ENCODE measurements at places on chromosomes 12 and 14.

DNA sequence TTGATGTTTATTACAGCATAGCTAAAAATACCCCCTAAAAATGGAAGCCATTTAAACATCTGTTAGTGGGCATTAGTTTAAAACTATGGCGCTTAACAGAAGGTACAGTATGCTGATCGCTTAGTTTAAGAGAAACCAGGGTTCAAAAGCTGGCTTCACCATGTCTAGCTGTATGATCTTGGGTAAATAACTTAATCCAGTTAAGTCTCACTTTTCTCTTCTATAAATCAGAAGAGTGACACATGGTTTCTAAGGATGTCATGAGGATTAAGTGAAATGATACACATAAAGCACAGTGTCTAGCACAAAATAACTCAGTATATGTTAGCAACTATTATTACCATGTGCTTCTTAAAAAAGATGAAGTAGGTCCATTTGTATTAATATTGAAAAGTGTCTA lies 38.7 kb downstream of the STK38L start:
- no peak for DNase-seq

- no peak for DNase-seq
These were observed 9.7 kb downstream of the JDP2 start for GRCh38 chr14:75437201-75438143.

GRCh38 chr14:60093606-60094005 lies 1.9 kb downstream of the PCNX4 start:
- no peak for DNase-seq

- DNase-seq: no peak
These were observed 52.7 kb downstream of the FAM222A start for GRCh38 chr12:109766251-109766778.

DNA sequence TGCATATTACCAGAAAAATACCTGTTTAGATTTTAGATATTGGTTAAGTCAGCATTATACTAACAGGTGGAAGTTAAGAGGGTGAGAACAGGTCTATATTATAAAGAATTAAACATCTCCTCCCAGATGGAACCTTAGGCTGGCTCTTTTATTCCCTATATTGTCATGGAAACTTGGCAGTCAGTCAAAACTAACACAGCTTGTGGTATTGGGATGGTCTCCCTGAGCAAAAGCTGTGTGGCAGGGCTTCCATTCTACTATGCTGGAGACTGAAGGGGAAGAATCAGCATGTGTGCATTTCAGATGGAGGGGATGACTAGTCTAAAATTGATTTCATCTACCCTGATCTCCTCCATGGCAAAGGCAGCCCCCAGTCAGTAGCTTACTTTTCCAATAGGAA lies 66.7 kb downstream of the SMOC1 start:
- no peak for DNase-seq

GRCh38 chr12:113070117-113070906 lies 13.8 kb downstream of the DTX1 start:
- DNase-seq: peak; percentile 51

DNA sequence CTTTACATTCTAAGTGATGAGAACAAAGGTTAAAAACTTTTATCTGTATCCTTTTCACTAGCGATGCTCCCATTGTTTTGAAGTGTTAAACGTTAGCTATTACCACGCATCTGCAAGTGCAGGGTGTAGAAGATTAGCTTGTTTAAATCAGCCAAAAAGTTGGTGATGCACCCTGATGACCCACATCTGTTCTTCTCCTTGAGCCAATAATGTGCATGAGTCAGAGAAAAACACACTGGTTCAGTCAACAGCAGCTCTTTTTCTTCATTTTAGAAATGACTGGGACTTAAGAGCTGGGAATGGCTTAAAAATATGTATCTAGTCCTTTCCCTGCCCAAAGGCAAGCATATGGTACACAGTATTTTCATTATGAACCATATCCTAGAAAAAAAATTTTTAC lies 323.5 kb upstream of the PDE3A start:
- no peak for DNase-seq

DNA sequence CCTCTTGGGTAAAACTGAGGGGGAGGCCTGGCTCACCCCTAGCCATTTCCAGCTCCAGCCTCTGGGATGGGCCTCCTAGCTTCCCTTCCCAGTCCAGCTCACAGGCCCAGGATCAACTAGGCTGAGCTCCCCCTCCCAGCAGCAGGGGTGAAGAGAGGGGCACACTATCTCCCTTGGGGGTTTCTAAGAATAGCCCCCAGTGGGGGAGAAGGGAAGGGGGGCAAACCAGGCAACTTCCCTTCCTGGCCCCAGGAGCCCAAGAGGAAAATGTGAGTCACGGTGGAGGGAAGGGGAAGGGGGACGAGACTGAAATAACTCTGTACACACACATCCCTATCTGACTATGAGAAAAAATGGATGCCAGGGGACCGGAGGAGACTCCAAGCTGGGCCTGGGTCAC lies 9.0 kb downstream of the ADCY6 start:
- no peak for DNase-seq

- DNase-seq: peak; percentile 9
These were observed 207.1 kb upstream of the SLC16A7 start for GRCh38 chr12:59388694-59389093.

GRCh38 chr12:15562263-15562662 lies 226.9 kb downstream of the EPS8 start:
- peak; percentile 77 for DNase-seq

DNA sequence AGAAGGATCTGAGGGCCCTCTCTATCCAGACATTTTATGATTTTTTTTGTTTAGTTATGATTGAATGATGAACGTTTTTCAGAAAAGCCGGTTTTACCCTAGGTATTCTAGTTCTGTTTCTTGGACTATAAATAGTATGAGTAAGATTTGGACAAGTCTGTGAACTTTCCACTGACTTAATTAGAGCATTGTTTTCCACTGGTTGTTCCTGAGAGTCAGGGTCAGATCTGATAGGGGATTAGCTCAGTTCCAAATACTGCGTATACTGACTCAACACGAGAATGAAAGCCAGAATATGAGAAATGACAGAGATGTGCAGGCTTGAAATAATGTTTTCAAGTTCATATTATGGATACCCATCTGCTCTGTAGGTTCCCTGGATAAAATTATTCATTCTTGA lies 361.6 kb downstream of the AEBP2 start:
- DNase-seq: peak; percentile 80

DNA sequence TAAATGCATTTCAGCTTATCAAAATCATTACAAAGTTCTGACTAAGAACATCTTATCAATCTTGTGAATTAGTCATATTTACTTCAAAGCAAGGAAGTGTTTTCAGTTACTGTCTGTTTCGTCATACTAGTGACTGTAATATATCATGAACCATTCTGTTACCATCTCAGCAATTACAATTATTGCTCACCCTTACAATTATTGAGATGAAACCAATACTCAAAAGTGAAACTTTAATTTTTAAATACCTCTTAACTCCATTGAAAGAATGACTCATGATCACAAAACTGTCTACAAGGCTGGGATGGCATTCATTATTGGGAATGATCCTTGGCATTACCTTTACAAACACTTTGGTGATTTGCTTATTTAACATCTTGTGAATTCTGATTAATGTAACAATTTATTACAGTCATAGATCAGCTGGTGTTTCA lies 90.3 kb downstream of the RPS6KA5 start:
- peak; percentile 87 for DNase-seq

DNA sequence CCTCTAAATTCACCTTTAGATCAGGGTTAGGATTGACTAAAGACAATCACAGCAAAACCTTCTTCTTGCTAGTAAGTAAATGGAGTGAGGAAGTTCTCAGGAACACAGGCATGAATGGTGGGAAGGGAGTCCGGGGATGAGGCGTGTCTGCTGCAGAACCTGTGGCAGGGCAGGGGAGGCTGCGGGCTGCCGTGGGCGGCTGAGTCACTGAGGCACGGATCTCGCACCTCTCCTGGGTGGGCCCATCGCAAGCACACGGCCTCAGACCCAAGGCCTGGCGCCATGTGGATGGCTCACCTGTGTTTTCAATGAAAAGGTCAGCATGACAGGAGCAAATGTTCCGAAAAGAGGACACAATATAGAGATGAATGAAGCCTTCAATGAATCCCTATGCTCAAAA lies 85.4 kb downstream of the PIWIL1 start:
- DNase-seq: no peak

GRCh38 chr12:19036673-19037357 lies 92.7 kb upstream of the PLEKHA5 start:
- DNase-seq: no peak

- no peak for DNase-seq
These were observed 5.1 kb downstream of the INF2 start for GRCh38 chr14:104694475-104694950.

DNA sequence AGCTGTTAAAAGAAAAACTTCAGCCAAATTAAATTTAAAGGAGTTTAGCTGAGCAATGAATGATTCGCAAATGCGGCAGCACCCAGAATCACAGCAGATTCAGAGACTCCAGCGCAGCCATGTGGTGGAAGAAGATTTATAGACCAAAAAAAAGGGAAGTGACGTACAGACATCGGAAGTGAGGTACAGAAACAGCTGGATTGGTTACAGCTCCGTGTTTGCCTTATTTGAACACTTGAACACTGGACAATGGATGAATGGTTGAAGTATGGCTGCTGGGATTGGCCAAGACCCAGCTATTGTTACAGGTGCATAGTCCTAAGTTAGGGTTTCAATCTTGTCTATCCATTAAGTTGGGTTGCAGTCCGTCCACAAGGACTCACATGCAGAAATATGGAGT lies 42.6 kb downstream of the GALNT8 start:
- no peak for DNase-seq

DNA sequence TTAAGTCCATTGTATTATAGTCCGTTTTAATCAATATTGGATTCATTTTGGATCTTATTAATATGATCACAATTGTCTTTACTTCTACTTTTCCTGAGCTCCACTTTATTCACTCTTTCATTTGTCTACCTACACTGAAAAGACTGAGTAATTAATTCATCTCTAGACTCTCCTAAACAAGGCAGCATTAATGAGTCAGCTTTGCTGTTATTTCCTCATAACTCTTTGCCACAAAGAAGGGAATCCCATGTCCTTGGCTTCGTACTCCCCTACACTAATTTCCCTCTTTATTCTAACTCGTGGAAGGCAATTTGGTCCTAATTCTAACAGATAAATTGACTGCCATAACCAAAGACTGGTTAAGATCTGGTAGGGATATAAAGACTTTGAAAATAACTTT lies 91.9 kb downstream of the ARMH4 start:
- DNase-seq: no peak

GRCh38 chr14:103891667-103892215 lies 36.5 kb upstream of the TDRD9 start:
- no peak for DNase-seq

DNA sequence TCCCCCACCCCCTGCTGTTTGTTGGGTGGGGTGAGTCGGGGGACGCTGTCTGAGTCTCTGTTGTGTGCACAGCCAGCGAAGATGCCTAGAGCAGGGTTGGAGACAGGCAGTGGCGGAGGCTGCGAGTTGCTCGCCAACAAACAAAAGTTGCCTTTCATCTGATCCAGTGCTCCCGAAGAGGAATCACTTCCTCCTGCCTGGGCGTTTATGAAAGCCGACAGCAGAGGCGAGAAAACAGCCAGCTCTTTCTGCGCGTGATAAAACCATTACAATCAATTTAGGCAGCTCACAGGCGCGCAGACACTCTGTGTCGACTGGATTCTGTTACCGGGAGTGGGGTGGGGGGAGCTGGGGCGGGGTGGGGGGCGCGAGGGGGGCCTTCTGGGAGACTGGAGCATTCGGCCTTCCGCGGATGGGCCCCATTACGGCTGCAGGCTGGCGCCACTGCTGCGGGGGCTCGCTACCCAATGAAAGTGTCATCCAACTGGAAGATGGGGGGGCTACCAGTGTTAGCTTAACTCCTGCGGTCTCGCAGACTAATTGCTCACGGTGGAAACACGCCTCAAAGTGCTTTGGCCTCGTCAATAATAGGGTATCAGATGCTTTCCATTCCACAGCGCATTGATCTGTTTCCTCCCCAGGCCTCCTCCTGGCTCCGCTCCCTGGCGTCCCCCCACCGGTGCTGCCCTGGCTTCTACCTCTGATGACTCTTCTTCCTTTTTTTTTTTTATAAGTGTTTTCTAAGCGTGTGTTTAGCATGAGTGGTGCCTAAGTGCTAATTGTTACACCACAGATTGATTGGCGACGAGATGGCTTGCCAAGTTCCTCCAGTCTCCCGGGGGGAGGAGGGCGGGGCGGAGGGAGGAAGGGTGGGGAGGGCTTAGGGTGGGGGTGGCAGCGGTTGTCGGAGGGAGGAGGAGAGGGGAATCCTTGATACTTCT lies 678.4 kb downstream of the MED13L start:
- no peak for DNase-seq

DNA sequence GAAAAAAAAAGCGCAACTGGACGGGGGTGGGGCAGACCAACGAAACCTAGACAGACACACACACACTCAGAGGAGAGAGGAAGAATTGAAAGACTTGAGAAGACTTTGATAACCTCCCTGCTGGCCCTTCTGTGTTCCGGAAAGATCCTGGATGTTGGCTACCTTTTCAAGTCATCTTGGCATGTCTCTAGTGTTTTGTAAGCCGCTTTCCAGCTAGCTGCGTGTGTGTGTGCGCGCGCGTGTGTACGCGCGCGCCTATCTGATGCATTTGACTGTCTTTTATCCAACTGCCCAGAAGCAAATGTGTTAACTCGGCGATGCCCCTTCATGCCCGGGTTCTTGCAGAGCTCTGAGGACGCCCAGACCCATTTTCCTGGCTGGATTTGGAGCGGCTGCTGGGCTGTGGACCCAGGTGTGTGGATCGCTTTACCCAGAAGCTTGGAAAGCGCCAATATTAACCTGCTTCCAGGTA lies 664 bp downstream of the LRFN5 start:
- no peak for DNase-seq

- DNase-seq: no peak
These were observed 12.6 kb downstream of the BIN2 start for GRCh38 chr12:51311389-51311788.

DNA sequence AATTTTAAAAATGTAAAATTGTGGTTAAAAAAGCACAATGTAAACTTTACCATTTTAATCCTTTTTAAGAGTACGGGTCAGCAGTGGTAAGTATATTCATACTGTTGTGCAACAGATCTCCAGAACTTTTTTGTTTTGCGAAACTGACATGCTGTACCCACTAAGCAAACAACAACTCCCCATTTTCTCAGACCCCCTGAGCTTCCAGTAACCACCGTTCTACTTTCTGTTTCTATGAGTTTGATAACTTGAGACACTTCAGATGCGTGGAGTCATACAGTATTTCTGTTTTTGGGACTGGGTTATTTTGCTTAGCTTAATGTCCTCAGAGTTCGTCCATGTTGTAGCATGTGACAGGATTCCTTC lies 38.0 kb downstream of the CHST11 start:
- DNase-seq: peak; percentile 52

- no peak for DNase-seq
These were observed 14.9 kb downstream of the TUBA1C start for GRCh38 chr12:49279706-49280159.

Data from activated CD4-positive, alpha-beta T cell treated with anti-CD3 and anti-CD28 coated beads, Interleukin-10, Interleukin-2, amounts not matched to agents 100 ng/mL and 50 ng/mL, durations not matched to agents 16 hours and 8 hours (primary cell).